ENCODE measurements at places on chromosomes 12 and 14.

GRCh38 chr14:31828946-31829868 is 247.9 kb upstream of the ARHGAP5 start:
- DNase-seq = no peak

- no peak for DNase-seq
These were observed 251.2 kb downstream of the SYT1 start for GRCh38 chr12:79115743-79116142.

GRCh38 chr14:93859957-93860356 is 67.2 kb upstream of the FAM181A start:
- no peak for DNase-seq

DNA sequence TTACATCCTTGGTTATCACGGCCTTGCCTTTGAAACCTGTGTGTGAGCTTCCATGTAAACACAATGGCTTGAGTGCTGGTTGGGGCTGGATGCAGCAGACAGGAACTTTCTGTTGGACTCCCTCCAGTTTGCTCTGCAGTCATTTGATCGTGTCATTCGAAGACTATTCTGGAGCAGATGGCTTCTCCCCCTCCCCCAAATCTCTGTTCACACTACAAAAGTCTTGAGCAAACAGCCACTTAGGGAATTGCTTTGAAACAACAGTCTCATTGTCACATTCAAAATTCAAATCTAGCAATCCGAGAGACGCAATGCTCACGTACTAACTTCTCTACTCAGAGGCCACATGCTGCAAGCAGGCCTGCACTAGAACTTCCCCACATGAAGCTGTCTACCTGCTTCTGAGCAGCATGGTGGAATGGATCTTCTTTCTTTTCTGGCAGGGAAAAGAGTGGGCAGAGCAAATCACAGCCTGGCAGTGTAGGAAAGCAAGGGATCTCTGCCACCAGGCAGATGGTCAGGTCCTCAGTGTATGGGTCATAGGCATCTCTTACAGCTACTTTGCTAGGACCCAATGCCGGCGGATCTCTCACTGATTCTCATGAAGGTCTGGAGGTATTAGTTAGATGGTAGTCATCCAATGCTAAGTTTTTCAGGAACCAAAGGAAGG is 214.2 kb downstream of the PPM1H start:
- DNase-seq = no peak

DNA sequence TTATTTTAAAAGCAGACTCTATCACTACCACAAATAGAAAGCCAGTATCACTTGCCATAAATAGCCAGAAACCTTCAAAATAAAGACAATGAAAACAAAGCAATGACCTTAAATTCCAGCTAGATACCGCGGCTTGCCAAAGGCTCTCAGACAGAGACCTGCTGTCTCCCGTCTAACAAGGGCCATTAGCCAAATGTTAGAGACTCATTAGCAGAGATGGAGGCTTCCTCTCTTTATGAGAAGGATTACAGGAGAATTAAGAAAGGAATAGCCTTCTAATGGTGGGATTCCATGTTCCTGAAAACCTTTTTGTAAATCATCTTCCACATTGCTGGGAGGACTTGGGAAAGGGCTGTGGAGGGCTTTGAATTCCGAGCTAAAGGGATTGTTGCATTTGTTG is 206.7 kb downstream of the AACS start:
- no peak for DNase-seq

DNA sequence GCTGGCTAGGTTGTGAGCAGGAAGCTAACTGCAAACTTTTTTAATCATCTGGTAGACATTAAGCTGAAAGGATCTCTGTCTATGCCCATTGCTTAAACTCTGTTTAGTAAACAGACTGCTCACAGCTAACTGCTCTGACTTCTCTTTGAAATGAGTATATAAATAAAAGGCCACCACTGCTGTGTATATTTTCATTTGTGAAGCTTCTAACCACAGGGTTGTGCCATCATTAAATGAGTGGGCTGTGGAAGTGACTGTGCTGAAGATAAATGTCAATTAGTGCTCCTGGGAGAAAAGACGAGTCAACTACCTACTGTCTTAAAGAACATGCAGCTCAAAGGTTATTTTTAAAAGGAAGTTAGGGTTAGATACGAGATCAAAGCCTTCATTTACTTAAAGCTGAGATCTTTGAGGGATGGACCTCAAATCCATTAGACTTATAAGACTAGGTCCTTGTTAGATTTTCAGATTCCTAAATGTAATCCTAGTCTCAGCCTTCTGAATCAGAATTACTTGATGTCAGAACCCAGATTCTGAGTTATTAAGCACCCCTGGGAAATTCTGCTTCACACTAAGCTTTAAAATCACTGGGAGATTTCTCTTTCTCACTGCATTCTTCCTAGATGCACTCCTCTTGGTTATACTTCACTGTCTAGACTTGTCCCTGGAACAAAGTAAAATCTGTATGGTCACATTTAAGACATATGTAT is 213.1 kb upstream of the FLRT2 start:
- DNase-seq = no peak

GRCh38 chr14:64663174-64663573 is 41.0 kb upstream of the PLEKHG3 start:
- no peak for DNase-seq

DNA sequence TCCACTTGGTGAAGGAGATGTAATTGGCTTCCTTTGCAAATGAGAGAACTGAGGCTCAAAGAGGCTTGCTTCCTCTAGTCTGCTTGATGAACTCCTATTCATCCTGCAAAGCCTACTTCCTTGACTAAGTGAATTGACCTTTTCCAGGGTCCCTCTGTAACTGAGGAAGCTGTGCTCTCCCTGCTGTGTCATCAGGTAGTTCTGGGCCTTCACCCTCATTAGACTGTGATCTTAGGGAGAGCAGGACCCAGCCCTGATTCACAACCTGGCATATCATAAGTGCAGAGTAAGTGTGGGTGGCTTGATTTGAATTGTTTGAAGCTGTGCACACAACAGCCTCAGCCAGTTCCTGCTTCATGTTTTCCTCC is 16.3 kb downstream of the ASB2 start:
- peak; percentile 38 for DNase-seq

GRCh38 chr14:76012354-76012753 is 26.8 kb downstream of the IFT43 start:
- no peak for DNase-seq
